H1 (cell line): ENCODE measurements at places on chromosomes 5 and 9. TPM values are rescaled to one million over a fixed set of nuclear protein-coding genes. Genes with fewer than 3 reads are reported as not detected.

- H3K4me1 ChIP-seq, result no peaks in the 10 kb centered on the region
- H3K36me3 ChIP-seq, result no peaks in the 10 kb centered on the region
- H3K27ac ChIP-seq, result no peak overlapping the region
- DNase-seq, result no peak
- H3K27me3 ChIP-seq, result no peaks in the 10 kb centered on the region
- no peak overlapping the region for H3K4me3 ChIP-seq
Observed at GRCh38 chr9:94656200-94656599, 16.9 kb upstream of the FBP1 start.

GRCh38 chr5:172766287-172767108 is 4.5 kb downstream of the DUSP1 start:
- DNase-seq, result no peak
- peak overlapping the region; percentile 41 for H3K27ac ChIP-seq
- no peak overlapping the region for H3K4me3 ChIP-seq
- no peaks in the 10 kb centered on the region for H3K36me3 ChIP-seq

DNA sequence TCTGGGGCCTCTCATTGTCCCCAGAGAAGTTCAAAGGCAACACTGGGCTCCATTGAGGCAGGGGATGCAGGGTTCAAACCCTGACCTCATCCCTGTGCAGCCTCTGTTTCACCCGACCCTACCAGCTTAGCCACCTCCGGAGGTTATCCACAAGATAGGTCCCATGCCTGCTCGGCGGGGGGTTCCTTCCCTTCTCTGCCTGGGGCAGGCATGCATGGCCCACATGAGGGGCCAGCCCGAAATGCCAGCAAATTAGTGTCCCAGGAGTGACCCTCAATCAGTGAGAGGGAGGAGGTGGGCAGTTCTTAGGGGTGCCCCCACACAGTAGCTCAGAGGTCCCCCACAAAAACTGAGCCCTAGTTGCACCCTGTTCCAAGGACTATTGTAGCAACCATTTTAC is 24.8 kb upstream of the FUBP3 start:
- H3K27ac ChIP-seq, result no peak overlapping the region
- H3K36me3 ChIP-seq, result no peaks in the 10 kb centered on the region
- no peaks in the 10 kb centered on the region for H3K4me1 ChIP-seq
- H3K4me3 ChIP-seq, result no peak overlapping the region
- H3K27me3 ChIP-seq, result no peaks in the 10 kb centered on the region

DNA sequence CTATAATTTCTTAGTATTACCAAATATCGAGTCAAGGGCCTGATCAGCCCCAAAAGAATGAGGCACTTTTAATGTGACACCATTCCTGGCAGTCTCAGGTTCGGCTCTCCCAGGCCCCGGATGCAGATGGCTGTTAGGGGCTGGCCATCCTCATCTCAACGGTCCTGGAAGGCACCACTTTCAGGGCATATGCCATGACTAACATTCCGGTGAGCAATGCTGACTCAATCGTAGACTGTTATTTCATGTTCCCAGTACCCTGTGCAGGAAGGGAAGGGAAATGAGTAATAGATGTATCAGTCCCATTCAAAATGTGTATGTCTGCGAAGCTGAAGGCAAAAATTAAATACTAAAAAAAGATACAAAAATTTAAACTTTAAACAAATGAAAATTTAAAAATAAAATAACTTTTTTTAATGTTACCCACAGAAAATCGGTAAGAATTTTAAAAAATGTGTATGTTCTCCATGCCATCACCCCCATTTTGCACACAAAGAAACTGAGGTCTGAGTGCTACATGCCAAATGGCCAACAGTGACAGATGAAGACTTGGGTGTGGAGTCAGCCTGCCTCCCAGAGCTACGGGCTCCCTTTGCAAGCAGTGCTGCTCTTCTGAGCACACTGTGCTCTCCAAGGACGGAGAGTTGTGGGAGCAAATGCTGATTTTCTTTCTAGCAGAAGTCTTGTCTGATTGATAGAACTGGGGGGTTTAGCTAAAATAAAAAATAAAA is 79.0 kb downstream of the GLDC start:
- no peak for DNase-seq
- H3K4me3 ChIP-seq, result no peak overlapping the region
- no peaks in the 10 kb centered on the region for H3K4me1 ChIP-seq

- H3K4me3 ChIP-seq, result no peak overlapping the region
- H3K36me3 ChIP-seq, result no peaks in the 10 kb centered on the region
- H3K4me1 ChIP-seq, result no peaks in the 10 kb centered on the region
- DNase-seq, result no peak
- no peak overlapping the region for H3K27ac ChIP-seq
- H3K27me3 ChIP-seq, result no peaks in the 10 kb centered on the region
Observed at GRCh38 chr9:17075758-17076485, 58.9 kb upstream of the CNTLN start.

DNA sequence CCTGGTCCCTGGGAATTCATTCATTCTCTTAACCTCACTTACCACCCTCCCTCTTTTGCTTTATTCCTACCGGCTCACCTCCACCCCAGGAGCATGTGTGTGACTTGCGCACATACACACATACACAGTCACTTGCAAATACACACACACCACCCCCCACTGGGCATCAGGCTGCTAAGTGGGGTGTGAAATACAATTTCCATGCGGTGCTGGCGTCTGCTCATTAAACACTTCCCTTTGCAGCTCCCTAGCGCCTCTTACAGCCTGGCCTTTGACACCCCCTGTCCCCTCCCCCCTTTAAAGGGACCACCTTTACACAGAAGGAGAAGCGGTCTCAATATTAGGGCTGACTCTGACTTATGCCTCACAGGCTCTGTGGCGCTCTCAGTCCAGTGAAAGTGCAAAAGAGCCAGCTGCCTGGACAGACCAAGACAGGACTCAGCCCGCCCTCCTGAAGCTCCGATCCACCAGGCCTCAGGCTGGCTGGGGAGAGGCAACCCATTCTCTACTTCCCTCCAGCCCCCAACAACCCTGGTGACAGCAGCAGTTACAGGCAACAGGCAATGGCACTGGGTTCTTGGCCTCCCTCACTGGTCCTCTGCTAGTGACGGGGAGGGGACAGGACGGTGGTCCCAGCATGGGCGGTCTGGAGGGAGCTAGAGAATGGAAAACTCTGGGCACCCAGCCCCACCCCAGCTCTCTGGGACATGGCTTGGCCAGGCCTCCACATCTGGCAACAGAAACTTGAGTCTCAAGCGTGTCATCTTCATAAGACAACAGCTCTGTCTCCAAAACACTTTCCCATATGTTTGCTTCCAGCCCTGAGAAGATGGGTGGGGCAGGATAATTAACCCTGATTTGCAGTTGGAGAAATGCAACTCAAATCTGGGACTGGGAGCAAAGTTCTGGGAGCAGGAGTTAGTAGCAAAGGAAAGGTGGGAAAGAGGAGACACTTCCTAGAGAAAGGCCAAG is 12.0 kb downstream of the ENHO start:
- H3K4me3 ChIP-seq, result no peak overlapping the region
- peaks cover 33% of the 10 kb centered on the region for H3K4me1 ChIP-seq
- DNase-seq, result no peak
- no peaks in the 10 kb centered on the region for H3K36me3 ChIP-seq
- H3K27ac ChIP-seq, result no peak overlapping the region

DNA sequence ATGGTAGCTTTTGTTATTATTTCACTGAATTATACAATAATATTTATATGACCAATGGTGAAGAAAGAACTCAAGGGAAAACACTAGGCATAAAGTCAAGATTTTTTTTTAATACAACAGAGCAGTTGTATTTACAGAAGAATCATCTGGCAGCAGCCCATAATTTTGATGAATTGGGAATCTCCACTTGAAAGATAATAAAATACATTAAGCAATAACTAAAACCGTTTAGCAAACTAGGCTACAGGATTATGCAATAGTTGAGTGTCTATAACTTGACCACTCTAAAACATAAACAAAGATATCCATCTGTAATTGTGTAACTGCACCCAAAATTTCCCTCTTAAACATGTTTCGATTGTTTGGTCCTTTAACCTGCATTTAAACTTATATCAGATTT is 80.8 kb downstream of the SNCAIP start:
- peaks cover 2% of the 10 kb centered on the region; the same call in 1 of the 2 replicates for H3K4me1 ChIP-seq
- H3K4me3 ChIP-seq, result no peak overlapping the region
- H3K27ac ChIP-seq, result no peak overlapping the region
- H3K36me3 ChIP-seq, result no peaks in the 10 kb centered on the region

GRCh38 chr5:139649082-139649991 is 1.2 kb downstream of the CXXC5 start:
- peak overlapping the region; percentile 41; the same call in 1 of the 2 replicates for H3K27ac ChIP-seq
- no peak for DNase-seq
- peaks cover 42% of the 10 kb centered on the region for H3K4me1 ChIP-seq

GRCh38 chr9:124595743-124596142 is 88.5 kb upstream of the NR5A1 start:
- no peaks in the 10 kb centered on the region for H3K27me3 ChIP-seq
- H3K4me3 ChIP-seq, result peak overlapping the region; percentile 1; the same call in 1 of the 2 replicates
- no peak overlapping the region; the same call in 1 of the 2 replicates for H3K27ac ChIP-seq

- no peaks in the 10 kb centered on the region for H3K4me1 ChIP-seq
- H3K27ac ChIP-seq, result no peak overlapping the region
- H3K4me3 ChIP-seq, result no peak overlapping the region
- no peaks in the 10 kb centered on the region for H3K36me3 ChIP-seq
- DNase-seq, result no peak
- no peaks in the 10 kb centered on the region for H3K27me3 ChIP-seq
Observed at GRCh38 chr9:93315118-93315517, 131.2 kb downstream of the WNK2 start.

DNA sequence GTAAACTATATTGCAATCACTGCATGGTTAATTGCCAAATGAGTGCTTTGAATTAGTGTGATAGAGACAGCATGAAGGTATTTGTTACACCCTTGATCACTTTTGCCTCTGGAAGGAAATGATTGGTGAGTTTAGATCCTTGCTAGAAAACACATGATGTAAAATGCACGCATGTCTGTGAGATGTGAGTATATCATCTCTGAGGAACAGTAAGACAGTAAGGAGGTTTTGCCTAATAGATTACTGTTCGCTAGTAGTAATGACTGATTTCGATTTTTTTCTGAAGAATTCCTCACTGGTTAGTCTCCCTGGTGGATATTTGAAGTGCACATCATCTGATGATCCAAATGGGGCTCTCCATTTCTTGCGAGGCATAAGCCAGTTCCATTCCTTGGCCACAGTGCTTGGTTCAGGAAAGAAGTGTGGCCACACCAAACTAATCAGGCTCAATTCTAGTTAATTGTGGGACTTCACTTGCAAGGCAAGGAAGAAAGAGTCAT is 156.4 kb upstream of the ADRA1B start:
- no peaks in the 10 kb centered on the region for H3K4me1 ChIP-seq
- no peaks in the 10 kb centered on the region for H3K27me3 ChIP-seq
- no peaks in the 10 kb centered on the region for H3K36me3 ChIP-seq
- H3K27ac ChIP-seq, result no peak overlapping the region

GRCh38 chr5:83724001-83724400 is 3.3 kb upstream of the HAPLN1 start:
- no peak overlapping the region for H3K4me3 ChIP-seq
- H3K27ac ChIP-seq, result no peak overlapping the region
- peaks cover 2% of the 10 kb centered on the region; the same call in 1 of the 2 replicates for H3K27me3 ChIP-seq
- no peaks in the 10 kb centered on the region for H3K36me3 ChIP-seq
- peaks cover 11% of the 10 kb centered on the region; the same call in 1 of the 2 replicates for H3K4me1 ChIP-seq

DNA sequence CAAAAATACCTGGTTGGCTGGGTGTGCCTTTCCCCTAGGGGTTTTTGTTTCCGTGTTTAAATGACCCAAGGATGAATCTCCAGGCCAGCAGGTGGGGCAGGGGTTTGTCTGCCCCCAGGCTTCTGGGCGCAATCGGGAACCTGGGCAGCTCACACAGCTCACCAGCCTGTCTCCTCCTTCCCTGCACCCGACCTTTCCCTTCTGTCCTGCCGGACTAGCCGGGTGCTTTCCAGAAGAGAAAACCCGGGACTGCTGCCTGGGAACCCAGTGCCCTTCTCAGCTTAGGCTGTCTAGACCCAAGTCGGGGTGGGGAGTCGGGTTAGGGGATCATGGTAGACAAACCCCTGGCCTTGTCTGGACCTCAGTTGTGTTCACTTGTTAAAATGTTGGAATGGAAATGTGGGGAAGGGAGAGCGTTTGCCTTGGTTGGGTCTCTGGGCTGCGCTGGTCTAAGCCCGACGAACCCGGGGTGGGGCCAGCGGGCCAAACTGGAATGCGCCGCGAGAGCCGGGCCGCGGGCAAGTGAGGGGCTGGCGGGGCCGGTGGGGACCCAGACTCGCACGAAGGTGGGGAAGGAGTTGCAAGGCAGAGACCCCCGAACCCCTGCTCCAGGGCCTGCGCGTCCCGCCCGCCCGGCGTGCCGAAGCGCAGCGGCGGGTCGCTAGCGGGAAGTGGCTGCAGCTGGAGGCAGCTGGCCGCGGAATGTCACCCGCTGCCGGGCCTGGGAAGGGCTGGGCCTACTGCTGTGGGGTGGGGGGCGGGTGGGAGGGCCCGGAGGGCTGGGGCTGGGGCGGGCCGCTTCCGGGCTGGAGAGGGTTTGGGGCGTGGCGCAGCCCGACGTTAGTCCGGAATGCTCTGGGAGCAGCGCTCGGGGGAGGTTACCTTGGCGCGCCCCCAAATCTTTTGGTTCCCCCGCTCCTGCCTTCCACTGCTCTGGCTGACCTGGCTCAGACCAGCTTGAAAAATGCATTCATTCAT is 84.6 kb downstream of the DAB2IP start:
- H3K27ac ChIP-seq, result no peak overlapping the region
- peaks cover 13% of the 10 kb centered on the region for H3K4me1 ChIP-seq
- H3K27me3 ChIP-seq, result peaks cover 7% of the 10 kb centered on the region

- H3K27ac ChIP-seq, result 0 out of 2 replicates have a peak overlapping the region, but pooled peaks have one; percentile 63
- H3K4me1 ChIP-seq, result peaks cover 18% of the 10 kb centered on the region; the same call in 1 of the 2 replicates
- peak; percentile 64 for DNase-seq
- peak overlapping the region; percentile 58; the same call in 1 of the 2 replicates for H3K4me3 ChIP-seq
- no peaks in the 10 kb centered on the region for H3K27me3 ChIP-seq
Observed at GRCh38 chr5:90477073-90477472, 2.4 kb downstream of the POLR3G start.

DNA sequence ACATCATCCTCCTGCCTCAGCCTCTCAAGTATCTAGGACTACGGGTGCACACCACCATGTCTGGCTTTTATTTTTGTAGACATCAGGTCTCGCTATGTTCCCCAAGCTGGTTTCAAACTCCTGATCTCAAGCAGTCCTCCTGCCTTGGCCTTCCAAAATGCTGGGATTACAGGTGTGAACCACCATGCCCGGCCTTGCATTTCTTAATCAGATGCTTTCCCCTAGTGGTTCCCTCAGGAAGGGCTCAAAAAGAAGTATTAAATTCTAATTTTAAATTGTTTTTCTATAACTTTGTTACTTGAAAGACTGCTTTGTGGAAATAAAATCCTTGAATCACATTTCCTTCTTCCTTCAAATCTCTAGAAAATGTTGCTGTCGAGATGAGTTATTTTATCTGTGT is 79.5 kb upstream of the ROR2 start:
- no peak overlapping the region for H3K27ac ChIP-seq
- H3K4me3 ChIP-seq, result no peak overlapping the region
- peaks cover 12% of the 10 kb centered on the region; the same call in 1 of the 2 replicates for H3K36me3 ChIP-seq
- no peak for DNase-seq
- no peaks in the 10 kb centered on the region for H3K27me3 ChIP-seq

GABRA6 gene
- not detected in 2 replicates for total RNA-seq

MEIKIN gene
- total RNA-seq, result not detected in 2 replicates

PDZD2 gene
- total RNA-seq, result 6.8 and 8.5 TPM in 2 replicates

ADRB2 gene
- 0.54 and 0.65 TPM in 2 replicates for total RNA-seq

TNFAIP8 gene
- total RNA-seq, result 17.8 and 19.3 TPM in 2 replicates

MCIDAS gene
- not detected in 2 replicates for total RNA-seq
